ENCODE measurements at places on chromosomes 3 and 15.

GRCh38 chr3:119628390-119628789, 30.7 kb downstream of the PLA1A start:
- DNase-seq, result no peak

- no peak for DNase-seq
Observed at GRCh38 chr3:81909796-81910195, 148.4 kb upstream of the GBE1 start.

GRCh38 chr3:31550452-31551251, 17.9 kb downstream of the STT3B start:
- DNase-seq, result no peak

GRCh38 chr3:197407053-197407452, 108.6 kb upstream of the DLG1 start:
- no peak for DNase-seq

GRCh38 chr3:133137042-133137996, 99.1 kb downstream of the TMEM108 start:
- DNase-seq, result no peak

- peak; percentile 27 for DNase-seq
Observed at GRCh38 chr3:52243791-52244628, 1.5 kb upstream of the PPM1M start.

DNA sequence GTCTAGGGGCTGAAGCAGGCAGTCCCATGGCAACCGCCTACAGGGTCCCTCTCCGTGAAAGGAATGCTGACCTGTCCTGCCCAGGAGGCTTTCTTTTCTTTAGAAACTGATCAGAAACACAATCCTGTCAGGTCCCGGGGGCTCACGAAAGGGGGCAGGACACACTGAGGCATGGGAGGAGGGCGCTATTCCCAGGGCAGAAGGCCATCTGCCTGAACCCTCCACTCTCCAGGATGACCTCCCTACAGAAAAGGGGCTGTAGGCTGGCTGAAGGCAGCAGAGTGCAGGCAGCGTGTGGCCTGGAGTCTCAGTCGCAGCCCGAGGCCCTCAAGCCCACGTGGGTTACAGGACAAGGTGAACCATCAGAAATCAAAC, 18.4 kb upstream of the LRRK1 start:
- DNase-seq, result no peak

- no peak for DNase-seq
Observed at GRCh38 chr15:75059607-75060006, 36.2 kb downstream of the PPCDC start.

- DNase-seq, result no peak
Observed at GRCh38 chr15:68930268-68931022, at the start of gene SPESP1. Gene SPESP1 (plus strand): TSS chr15:68930525. CDS start chr15:68930654, 129 bp downstream.

DNA sequence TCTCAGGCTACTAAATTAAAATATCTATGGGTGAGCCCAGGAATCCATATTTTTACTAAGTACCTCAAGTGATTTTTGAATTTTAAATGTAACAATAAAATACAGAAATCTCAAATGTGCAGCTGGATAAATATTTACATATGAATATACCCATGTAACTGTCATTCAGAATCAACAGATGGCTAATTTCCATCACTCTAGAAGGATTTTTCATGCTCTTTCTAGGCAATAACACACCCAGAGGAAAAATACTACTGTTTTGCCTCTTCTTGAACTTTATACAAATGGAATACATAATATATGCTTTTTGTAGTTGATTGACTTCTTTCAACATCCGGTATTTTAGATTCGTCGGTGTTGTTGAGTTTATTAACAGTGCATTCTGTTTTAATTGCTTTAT, 601.3 kb upstream of the NECTIN3 start:
- no peak for DNase-seq

- peak; percentile 39 for DNase-seq
Observed at GRCh38 chr3:134315286-134316106, 58.8 kb downstream of the AMOTL2 start.

- DNase-seq, result no peak
Observed at GRCh38 chr3:124041553-124041952, 49.6 kb upstream of the ROPN1 start.

- no peak for DNase-seq
Observed at GRCh38 chr3:183695569-183696364, 1.8 kb upstream of the YEATS2 start.

GRCh38 chr3:181623924-181624694, 87.6 kb upstream of the SOX2 start:
- no peak for DNase-seq

DNA sequence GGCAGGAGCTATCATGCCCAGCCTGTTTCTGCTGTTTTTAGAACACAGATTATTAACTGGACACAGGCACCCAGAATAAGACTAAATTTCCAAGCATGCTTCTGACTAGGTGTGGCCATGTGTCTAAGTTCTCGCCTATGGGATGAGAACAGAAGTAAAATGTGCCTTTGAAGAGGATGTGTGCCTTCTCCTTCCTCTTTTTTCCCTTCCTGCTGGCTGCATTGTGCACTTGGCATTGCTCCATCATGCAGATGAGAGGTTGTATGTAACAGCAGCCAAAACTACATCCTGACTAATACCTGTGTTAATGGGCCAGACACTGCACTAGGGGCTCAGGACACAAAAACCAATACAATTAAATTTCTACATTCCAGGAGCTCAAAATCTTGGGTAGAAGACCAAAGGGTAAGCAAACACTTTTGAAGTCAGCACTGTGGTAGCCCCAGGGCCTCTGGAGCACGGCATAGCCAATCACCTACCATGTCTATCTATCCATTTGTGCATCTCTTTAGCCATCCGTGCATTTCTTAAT, 40.9 kb upstream of the RNU6-1 start:
- no peak for DNase-seq

DNA sequence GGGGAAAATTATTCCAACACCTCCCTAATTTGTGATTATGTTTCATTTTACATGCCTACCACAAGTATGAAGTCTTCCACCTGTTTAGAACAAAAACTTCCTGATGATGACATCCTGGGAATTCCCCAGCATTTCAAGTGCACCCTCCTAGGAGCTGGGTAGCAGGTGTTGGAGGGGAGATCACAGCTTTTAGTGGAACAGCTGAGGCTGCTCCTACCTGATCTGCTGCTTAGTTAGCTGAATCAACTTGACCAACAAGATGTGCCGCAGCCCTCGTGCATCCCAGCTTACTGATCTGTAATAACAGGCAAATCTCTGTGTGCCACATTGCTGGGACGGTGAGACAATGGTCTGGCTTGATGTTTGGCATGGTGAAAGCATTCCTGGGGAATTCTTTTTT, 29.7 kb downstream of the TRAK1 start:
- no peak for DNase-seq

- no peak for DNase-seq
Observed at GRCh38 chr15:25838191-25838870, 24.8 kb downstream of the ATP10A start.

GRCh38 chr3:105851582-105851981, 17.2 kb downstream of the CBLB start:
- no peak for DNase-seq

GRCh38 chr3:58032186-58032585, 24.0 kb downstream of the FLNB start:
- DNase-seq, result no peak

DNA sequence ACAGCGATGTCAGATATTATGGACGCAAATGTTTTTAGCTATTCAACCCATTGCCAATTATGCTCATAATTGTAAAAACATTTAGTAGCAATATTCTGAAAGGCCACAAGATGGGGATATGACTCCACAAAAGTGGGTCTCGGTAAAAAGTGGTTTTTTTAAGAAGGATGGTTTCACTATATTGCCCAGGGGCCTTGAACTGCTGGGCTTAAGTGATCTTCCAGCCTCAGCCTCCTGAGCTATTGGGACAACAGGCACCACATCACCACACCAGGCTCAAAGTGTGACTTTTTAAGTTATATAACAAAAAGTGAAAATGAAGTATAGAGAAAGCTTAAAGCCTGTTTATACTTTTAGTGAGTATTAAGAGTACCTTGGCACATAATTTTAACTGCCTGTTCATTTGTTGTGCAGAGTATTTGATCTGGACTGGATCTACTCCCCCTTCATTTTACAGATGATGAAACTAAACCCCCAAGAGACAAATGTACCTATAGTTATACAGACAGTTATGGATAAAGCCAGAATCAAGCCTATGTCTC, 9.4 kb downstream of the NAA50 start:
- no peak for DNase-seq

DNA sequence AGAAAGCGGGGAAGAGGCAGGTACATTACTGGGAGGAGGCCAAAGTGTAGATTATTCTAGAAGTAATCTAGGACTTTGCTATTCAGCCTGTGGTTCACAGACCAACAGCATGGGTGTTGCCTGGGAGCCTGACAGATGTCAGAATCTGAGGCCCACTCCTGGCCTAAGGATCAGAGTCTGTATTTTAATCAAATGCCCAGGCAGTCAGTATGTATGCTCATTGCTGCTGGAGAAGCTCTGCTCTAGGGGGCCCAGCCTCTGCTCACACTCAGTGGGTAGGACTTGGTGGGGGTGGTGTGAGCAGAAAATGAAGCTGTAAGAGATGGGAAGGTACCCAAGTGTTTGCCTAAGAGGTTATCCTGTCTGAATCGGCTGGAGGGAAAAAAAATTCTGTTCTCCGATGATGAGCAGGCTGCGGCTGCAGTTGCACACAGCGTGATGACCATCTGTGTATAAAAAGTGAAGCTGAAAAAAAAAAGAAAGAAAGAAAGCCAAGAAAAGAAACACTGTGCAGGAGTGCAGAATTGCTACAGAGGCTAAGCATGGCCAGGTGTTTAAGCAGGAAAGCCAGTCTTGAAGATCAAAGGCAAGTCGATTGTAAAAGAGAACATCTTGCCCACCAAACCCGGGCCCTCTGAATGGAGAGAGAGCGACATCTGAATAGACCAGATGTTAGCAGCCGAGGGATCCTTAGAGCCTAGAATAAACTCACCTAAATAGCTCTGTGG, 65.2 kb downstream of the EIF4E3 start:
- no peak for DNase-seq

DNA sequence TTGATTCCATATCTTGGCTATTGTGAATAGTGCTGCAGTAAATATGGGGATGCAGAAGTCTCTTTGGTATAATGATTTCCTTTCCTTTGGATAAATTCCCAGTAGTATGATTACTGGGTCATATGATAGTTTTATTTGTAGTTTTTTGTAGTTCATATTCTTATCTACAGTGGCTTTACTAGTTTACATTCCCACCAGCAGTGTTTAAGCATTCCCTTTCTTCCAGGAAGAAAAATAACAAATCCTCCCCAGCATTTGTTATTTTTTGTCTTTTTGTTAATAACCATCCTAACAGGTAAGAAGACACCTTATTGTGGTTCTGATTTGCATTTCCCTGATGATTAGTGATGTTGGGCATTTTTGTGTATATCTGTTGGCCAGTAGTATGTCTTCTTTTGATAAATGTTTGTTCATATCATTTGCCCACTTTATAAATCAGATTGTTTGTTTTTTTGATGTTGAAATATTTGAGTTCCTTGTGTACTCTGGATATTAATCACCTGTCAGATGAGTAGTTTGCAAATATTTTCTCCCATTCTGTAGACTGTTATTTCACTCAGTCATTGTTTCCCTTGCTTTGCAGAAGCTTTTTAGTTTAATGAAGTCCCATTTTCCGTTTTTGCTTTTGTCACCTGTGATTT, 163.3 kb upstream of the THRB start:
- no peak for DNase-seq

- peak; percentile 91 for DNase-seq
Observed at GRCh38 chr3:122890077-122890719, 95.3 kb downstream of the SLC49A4 start.

DNA sequence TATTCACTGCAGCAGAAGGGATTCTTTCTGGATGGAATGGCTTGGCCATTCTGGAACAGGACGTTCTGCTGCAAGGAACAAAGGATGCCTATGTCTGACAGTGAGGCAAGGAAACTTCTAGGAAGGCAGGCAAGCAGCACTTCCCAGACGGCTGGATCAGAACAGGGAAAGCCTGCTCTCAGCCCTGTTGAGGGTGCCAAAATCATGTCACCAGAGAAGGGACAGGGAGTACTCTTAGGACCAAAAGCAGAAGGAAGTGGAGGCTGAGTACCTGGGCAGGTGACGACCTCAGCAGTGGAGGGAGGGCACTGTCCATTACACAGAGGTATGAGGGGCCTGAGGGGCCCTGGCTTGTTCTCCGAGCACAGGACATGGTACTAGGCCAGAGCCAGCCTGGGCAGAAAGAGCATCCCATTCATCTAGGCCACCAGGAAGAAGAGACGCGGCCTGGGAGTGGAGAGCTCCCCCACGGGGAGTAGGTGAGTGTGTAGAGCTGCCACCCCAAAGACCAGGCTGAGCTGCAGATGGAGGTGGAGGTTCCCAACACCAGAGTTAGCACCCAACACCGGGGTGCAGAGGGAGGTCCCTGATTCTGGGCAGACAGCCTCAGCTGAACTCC, 9.6 kb downstream of the KLF15 start:
- peak; percentile 19 for DNase-seq

DNA sequence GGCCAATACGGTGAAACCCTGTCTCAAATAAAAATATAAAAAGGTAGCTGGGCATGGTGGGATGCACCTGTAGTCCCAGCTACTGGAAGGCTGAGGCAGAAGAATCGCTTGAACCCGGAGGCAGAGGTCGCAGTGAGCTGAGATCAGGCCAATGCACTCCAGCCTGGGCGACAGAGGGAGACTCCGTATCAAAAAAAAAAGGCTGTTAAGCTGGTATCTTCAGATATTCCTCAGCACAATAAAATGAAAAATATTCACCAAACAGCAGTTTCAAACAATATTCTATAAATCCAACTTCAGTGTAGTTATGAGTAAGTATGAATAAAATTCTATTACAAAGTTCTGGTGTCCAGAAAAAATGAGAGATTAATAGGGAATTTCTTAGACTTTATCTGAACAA, 14.2 kb downstream of the DENND4A start:
- DNase-seq, result no peak

DNA sequence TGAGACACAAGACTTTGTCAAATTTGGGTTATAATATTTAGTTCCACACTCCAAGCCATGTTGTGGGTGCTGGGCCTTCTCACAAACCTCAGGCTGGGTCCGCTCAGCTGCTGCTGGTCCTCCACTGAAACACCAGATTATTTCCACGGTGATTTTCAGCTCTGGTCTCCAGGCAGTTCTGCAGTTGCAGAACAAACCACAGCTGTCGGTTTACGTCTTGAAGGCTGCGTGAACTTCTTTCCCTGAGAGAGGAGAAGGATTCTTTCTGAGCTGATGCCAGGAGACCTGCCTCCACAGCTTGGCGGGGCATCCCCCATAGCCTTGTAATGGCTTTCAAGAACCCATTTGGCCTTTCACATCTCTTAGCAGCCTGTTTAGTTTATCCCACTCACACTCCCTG, 16.2 kb downstream of the GALNT15 start:
- no peak for DNase-seq

- DNase-seq, result no peak
Observed at GRCh38 chr15:98455904-98456303, 192.4 kb upstream of the IGF1R start.
